ENCODE measurements at places on chromosomes 2 and 18.

DNA sequence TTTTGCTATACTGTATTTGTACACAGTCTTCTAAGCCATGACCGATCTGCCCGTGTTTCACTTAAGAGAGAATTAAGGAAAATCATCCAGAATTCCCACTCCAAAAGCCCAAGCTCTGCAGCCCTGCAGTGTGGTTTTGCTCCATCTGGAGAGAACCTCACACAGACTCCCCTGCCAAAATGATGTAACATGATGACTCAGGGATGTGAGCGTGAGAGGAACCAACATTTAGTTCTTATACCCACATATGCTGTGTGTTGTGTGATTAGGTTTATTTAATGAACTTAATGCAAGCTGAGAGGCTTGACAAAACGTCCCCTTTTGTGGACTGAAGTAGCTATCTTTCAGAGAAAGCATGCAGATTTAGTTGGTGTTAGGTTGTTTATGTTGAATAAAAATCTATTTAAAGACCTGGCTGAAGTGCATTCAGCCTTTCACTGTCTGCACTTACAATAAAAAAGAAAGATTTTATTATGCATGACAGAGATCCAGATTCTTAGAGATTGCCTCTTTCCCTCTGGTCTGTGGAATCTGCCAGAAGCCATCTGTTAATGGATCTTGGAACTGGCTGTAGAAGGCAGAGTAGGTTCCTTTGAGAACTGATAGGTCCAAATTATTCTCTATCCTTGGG lies 6.3 kb downstream of the RAB12 start:
- no peak for DNase-seq

GRCh38 chr18:37254236-37254754 lies 311.3 kb downstream of the CELF4 start:
- no peak for DNase-seq

GRCh38 chr2:171478345-171478744 lies 43.9 kb upstream of the CYBRD1 start:
- no peak for DNase-seq

GRCh38 chr2:39424951-39425350 lies 12.1 kb downstream of the MAP4K3 start:
- no peak for DNase-seq

DNA sequence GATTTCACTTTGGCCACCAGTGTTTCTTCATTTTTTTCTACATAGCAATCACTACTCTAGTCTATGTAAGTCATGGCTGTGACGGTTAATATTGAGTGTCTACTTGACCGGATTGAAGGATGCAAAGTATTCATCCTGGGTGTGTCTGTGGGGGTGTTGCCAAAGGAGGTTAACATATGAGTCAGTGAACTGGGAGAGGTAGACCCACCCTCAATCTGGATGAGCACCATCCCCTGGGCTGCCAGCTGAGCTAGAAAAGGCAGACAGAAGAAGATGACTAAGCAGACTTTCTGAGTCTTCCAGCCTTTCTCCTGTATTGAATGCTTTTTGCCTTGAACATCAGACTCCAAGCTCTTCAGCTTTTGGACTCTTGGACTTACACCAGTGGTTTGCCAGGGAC lies 265.0 kb upstream of the SLC8A1 start:
- DNase-seq: no peak

DNA sequence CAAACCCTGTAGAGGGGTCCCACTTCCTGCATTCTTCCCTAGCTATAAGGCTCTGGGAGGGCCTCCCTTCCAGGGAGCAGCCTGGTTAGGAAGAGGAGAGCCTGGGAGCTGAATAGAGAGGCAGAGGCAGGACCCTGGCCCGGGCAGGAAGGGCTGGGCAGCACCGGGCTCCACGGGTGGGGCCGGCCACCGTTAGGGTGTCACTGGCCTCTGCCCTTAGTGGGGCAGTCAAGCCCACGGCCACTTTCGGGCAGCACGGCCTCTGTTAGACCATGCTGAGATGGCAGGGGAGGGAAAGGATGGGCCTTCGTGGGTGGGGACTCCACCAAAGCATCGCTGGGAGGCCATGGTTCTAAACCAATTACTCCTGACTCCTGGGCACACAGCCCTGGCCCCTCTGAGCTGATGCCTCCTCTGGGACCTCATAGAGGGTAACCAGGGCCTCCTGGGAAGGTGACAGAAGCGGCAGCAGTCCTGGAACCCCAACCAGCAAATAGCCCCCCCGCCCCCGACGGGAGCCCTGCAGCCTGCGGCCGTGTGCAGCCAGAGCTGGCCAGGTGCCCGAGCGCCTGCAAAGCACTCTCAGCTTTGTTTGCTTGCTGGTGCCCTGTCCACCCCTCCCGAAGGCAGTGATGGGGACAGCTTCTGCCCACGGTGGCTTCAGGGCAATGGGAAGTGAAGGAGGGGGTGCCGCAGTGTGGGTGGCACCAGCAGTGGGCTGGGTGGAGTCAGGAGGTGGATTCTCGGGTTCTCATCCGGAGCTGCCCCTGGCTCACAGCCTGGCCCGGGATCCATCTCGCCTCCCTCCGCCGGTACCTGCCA lies 16.3 kb upstream of the HPCAL1 start:
- DNase-seq: no peak

DNA sequence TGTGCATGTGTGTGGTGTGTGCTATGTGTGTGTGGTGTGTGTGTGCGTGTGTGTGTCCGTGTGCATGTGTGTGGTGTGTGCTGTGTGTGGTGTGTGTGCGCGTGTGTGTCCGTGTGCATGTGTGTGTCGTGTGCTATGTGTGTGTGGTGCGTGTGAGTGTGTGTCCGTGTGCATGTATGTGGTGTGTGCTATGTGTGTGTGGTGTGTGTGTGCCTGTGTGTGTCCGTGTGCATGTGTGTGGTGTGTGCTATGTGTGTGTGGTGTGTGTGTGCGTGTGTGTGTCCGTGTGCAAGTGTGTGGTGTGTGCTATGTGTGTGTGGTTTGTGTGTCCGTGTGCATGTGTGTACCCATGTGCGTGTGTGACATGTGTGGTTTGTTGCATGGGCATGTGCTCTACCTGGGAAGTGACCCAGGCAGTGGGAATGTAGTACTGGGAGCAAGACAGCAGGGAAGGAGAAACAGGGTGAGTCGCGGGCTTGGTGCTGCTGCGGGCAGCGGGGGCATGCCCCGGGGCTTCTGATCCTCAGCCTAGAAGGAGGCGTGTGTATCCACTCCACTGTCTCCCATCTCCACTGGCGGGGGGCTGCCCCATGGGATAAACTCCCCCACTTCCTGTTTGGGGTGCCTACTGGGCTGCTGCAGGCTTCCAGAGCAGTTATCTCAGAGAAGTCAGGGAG lies 7.6 kb upstream of the OTOS start:
- DNase-seq: no peak

GRCh38 chr2:227349989-227350612 lies 25.1 kb downstream of the MFF start:
- no peak for DNase-seq

DNA sequence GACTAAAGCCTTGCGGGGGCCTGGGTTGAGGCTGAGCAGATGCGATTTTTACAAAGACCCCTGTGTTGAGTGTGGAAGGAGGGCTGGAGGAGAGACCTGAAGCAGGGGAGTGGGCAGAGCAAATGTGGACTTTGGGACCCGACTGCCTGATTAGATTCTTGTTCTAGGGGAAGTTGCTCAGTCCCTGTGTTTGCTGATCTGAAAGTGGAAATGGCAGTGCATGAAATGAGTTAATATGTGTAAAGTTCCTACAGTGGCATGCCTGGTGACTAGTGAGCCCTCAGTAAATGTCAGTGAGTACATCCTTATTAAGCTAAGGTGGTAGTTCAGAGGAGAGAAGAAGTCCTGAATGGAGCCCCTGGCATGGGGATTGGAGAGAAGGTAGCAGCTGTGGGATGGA lies 52.3 kb downstream of the ARMC9 start:
- no peak for DNase-seq

DNA sequence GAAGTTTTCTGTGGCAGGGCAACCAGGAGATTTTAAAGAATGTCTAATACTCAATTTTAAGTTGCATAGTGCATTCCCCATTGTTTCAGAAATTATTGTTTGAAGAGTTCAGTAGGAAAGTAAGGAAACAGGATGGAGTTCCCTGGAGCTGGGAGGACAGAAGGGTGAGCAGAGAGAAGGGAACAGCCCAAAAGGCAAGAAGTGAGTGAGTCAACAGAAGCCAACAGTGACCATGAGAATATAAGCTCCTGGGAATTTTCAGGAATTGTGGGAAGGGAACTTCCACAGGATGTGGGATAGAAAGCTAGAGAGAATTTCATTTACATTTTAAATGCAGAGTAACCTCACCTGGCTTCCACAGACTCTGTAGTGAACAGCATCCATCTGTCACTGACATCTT lies 268.1 kb upstream of the ATP5MC3 start:
- no peak for DNase-seq

DNA sequence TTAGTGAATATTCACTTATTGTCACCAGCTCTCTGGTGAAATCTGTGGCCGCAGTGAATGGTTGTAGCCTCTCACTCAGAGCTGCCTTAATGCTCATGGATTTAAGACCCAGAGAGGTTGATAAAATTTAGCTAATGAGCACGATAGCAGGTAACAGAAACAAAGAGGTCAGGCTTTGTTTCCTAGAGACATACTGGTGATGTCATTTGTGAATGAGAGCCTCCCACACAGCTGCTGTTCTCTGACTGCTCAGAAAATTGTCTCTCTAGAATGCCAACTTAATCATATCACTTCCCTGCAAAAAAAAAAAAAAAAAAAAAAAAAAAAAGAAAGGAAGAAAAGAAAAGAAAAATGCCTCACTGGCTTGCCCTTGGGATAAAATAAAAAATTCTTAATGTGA lies 411.7 kb upstream of the MYT1L start:
- DNase-seq: no peak

DNA sequence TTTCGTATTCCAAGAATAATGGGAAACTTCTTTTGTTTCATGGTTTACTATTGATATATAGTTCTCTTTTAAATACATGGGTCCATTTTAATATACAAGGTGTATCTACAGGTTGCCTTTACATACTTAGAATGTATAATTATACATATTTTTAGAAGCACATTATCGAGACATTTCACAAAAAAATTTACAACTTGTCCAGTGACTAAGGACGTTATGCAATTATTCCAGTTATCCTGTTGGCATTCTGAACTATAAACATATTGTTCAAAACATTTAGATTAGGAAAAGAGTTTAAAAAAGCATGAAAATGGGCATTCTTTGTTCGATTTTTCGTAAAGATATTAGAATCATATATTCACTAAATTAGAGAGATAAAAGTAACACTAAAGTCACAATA lies 344.6 kb upstream of the TMEFF2 start:
- DNase-seq: no peak

- DNase-seq: no peak
Measured at GRCh38 chr2:206255003-206255402, 19.5 kb upstream of the ZDBF2 start.

- DNase-seq: no peak
Measured at GRCh38 chr2:151060287-151060686, 201.4 kb downstream of the RBM43 start.

- DNase-seq: peak; percentile 55
Measured at GRCh38 chr18:77068321-77069312, 64.0 kb downstream of the MBP start.

- DNase-seq: no peak
Measured at GRCh38 chr2:53231908-53232307, 535.7 kb upstream of the CHAC2 start.

GRCh38 chr2:241844066-241844728 lies 14.5 kb downstream of the PDCD1 start:
- peak; percentile 90 for DNase-seq

- no peak for DNase-seq
Measured at GRCh38 chr2:170307052-170307451, 129.1 kb downstream of the MYO3B start.

- DNase-seq: no peak
Measured at GRCh38 chr18:32760391-32760790, 12.4 kb downstream of the KLHL14 start.

DNA sequence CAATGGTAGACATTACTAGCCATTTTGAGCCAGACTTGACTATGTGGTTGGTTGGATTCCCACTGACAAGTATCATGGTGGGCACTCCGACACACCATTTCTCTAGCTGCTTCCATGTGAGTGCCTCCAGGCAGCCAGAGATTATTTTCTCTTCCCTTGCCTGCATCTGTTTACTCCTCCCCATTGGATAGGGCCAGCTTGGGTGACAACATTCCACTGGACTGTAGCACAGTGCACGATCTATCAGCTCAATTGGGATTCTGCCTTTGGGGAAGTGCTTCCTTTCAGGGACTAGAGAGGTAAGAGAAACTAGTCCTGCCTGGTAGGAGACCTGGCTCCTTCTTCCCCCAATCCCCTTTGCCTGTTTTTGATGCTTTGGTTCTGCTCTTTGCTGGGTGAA lies 49.0 kb upstream of the MAP4K3 start:
- no peak for DNase-seq

DNA sequence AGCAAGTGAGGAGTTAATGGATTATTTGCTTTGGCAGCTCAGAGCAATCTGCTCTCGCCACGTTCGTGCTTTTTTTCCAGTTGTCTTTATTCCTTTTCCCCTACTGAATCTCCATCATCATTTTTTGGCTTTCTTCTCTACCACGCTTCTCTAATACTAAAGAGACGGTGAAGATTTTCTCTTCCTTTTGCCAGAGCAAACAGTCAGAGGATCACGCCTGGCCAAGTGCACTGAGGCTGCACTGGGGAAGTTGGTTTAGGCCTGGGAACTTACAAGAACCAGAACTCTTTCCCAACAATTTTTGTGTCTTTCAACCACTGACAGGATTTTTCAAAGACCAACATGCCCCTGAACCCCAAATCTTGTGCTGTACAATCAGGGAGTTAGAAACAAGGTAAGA lies 172.3 kb downstream of the PID1 start:
- DNase-seq: no peak

DNA sequence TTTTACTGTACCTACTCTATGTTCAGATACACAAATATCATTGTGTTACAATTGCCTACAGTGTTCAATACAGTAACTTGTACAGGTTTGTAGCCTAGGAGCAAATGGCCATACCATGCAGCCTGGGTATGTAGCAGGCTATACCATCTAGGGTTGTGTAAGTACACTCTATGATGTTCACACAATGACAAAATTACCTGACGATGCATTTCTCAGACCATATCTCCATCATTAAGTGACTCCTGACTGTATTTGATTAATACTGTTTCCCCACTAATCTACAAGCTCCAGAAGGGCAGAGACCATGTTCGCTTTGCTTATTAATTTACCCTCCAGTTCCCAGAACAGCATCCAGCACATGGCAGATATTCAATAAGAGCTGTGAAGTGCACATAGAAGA lies 372.2 kb downstream of the METTL4 start:
- DNase-seq: no peak

DNA sequence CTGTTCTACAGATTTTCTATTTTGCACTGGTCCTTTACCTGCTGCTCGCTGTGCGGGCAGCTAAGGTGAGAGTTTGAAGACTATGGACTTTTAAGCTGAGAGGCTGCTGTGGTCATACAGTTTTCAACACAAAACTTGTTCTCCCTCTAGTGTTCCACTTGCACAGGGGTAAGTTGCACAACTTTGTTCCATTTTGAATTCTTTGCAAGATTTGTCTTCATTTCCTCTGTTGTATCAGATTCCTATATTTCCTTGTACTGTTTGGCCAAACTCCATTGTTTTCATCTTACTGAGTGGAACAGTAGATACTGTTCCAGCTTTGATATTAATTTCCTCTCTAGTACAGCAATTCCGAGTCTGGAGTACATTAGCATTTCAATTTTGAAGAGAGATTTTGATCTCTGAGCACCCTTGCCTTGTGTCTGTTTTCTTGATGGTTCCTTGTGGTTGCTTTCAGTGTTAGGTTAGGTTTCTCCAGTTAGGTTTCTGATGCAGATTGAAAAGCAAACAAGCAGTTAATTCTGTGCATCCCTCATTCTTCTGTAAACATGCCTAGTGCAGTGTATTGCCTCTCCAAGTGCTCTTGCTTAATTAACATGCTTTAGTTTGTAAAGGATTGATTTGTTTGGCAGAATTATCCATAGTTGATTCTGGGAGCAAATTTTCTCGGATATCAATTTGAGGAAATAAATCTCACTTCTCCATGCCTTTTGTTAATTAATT lies 188.8 kb downstream of the PTPRM start:
- DNase-seq: no peak

Measured in stimulated activated CD4-positive, alpha-beta T cell treated with anti-CD3 and anti-CD28 coated beads, Interleukin-1b, Interleukin-23, amount 100 ng/mL, for 48 hours (primary cell).